ENCODE measurements at places on chromosomes 16 and 17.

GRCh38 chr17:77096570-77097214, 44.1 kb upstream of the SEC14L1 start:
- no peak for DNase-seq

GRCh38 chr17:5000237-5000639, 2.5 kb downstream of the KIF1C start:
- no peak for DNase-seq

GRCh38 chr16:24537474-24538337, 1.7 kb upstream of the RBBP6 start:
- no peak for DNase-seq

- DNase-seq: no peak
Measured at GRCh38 chr16:78763821-78764440, 664.5 kb downstream of the WWOX start.

DNA sequence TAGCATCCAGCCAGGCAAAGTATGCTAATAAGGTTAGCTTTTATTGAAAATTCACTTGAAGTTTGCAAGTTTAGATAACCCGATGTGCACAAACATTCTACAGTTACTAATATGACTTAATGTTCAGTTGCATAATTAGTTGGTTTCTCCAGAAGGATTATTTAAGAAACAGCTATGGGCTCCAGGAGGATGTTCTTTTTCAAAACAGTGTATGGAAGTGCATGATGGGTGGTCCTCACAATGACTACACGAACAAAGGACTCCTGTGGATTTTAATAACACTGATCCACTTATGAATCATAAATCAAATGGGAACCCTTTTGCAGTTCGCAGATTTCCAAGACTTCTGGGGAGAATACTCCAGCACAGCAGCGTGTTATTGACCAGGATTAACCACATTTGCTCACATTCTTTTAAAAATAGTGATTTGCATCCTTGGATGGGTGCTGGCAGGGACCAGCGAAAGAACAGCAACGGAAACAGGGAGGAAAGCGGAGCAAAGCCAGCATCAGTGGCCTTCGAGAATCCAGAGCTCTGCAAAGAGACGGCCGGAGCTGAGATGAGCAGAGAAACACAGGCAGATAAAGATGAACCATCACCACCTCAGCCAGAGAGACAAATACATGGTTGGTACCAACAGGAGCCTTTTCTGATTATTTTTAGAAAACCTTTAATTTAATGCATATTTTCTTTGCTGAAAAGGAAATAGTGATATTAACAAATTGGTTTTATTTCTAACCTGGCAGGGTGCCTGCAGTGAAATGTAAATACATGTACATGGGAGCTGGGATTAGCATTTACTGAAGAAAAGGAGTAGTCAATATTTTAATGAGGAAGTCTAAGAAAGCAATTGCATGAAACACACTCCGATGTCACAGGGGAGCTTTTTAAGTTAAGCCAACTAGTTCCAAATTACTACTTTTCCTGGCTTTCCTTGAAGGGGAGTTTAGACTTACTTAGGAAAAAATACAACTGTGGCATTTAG, 623.2 kb upstream of the ZFHX3 start:
- peak; percentile 50 for DNase-seq

DNA sequence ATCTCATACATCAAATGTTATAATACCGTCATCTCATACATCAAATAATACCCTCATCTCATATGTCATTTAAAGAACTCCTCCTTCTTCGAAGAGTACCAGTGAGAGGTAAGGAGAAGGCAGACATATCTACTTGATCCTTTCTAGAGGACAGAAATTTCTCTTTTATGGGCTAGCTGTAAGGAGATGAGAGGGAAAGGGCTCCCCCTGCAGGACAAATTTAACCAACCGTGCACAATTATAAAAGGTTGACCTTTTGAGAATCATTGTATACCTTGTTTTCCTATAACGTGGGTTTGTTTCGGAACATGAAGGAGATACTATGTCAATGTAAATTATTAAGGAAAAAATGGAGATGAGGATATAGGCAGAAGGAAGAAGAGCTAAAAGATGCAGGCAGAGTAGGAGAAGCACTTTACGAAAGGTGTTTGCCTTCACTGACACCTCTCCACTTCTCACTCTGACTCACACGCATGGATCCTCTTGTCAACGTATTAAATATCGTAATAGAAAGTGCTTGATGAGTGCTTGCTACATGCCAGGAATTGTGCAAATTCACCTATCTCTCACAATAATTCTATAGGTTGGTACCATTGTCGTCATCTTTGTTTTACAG, 465.9 kb upstream of the ERCC4 start:
- no peak for DNase-seq

DNA sequence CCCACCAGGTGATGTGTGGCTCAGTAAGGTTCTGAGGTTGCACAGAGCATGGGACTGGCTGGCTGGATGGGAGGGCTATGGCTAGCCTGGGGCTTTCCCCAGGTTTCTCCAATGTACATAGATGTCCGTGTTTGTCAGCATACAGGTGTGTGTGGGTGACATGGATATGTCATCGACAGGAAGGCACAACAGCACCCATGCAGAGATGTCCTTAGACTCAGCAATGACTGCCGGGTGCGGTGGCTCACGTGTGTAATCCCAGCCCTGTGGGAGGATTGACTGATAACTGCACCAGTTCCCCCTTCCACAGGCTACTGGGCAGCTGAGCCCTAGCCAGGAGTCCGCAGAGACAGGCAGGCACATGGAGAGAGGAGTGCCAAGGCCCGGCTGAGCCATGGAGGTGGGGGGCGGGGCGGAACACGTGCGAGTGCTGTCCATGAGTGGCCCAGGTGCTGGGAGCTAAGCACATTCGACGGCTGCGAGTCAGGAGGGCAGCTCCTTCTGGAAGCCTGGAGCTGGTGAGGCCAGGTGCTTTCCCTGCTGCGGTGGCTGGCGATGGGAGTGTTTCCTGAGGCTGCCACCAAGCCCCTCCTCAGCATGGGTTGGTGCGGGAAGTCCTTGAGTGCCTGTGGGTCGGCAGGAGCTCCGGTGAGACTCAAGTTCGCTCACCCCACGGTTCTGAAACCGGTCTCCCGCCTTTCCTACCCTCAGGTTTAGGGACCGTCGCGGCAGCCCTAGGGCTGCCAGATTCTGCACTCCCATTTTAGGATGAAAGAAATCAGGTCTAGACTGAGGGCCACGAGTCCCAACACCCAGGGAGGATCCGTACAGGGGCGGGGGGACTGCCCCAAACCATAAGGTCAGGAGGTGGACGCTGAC, 858 bp upstream of the ASPSCR1 start:
- peak; percentile 24 for DNase-seq

GRCh38 chr17:3843935-3844516, 2.0 kb downstream of the NCBP3 start:
- DNase-seq: no peak

DNA sequence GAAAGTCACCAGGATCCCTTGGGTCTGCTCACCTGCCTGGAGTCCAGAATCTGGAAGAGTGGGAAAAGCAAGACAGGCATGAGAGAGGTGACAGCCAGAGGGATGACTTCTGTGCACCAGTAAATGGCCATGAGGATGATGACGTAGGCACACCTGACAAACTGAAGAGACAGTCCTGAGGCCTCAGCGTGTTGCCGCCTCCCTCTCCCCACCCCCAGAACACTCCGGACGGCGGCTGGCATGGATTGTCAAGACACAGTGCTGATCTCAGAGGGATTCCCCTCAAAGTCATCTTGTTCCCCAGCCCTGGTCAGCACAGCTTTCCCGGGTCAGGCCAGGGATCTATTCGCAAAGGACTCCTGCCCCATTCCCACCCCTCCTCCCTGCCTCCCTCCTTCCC, 6.2 kb downstream of the SLC13A5 start:
- DNase-seq: no peak

DNA sequence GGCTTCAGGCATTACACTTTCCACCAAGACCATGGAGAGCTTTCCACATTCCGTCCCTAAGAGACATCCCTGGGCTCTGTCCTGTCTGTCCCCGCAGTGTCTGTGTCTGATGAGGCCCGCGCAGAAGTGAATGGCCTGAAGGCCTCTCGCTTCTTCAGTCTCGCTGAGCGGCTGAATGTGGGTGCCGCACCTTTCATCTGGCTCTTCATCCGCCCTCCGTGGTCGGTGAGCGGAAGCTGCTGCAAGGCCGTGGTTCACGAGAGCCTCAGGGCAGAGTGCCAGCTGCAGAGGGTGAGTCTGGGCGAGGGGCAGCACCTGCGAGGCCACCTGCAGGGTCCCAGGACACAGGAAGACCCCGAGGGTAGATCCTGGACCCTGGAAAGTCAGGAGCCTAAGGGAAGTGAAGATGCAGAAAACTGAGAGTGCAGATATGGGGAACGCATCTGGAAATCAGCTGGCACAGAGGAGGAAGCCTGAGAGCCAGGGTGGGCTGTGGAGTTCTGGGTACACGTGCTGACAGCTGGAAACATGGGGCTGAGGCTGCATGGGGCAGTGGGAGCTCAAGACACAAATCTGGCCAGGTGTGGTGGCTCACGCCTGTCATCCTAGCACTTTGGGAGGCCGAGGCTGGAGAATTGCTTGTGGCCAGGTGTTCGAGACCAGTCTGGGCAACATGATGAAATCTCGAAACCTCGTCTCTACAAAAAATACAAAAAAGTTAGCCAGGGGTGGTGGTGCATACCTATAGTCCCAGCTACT, 8.0 kb downstream of the CCNF start:
- DNase-seq: no peak

DNA sequence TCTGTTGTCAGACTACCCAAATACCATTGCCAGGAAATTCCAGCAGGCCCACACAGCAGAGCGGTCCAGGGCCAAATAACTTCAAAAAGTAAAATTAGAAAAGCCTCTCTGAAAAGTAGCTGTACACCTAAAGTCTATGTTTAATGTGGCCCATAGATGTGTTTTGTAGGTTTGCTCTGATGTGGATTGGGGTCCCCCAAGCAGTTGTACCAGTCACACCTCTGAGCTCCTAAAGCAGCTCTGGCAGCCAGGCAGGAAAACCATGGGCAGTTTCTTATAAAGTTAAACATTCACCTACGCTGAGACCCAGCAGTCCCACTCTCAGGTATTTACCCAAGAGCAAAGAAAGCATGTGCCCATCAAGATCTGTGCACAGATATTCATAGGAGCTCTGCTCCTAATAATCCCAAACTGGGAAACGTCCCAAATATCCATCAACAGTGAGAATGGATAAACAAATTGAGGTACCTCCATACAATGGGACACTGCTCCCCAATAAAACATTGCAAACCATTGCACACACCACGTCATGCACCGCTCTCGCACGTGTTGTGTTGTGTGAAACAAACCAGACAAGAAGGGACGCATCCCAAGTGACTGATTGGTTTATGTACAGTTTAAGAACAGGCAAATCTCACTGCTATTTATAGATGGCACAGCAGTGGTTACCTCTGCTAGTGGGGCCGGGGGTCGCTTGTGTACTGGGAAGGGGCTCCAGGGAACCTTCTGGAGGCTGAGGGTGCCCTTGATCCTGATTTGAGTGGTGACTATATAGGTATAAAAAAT, 15.8 kb upstream of the PRM1 start:
- DNase-seq: no peak

- no peak for DNase-seq
Measured at GRCh38 chr16:20610892-20611349, 34.8 kb upstream of the ACSM2B start.

DNA sequence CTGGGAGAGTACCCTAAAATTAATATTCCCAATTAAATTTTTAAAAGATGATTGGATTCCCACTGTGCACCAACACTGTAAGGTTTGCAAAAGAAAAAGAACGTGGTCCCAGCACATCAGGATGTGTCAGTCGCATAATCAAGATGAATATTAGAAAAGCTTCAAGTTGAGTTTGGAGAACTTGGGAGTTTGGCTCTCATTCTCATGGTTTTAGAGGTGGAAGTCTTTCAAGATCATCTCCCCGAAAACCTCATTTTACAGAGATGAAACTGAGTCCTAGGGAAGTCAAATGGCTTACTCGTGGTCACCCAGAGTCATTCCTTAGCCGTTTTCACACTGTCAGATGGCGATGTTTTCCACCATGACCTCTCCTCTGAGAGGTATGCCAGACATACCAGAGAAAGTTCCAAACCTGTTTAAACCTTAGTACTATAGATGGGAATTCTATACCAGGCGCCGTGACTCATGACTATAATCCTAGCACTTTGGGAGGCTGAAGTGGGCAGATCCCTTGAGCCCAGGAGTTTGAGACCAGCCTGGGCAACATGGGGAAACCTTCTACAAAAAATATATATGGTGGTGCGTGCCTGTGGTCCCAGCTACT, 1.2 kb downstream of the SEC14L1 start:
- no peak for DNase-seq

- no peak for DNase-seq
Measured at GRCh38 chr17:42405963-42406495, 17.0 kb downstream of the CAVIN1 start.

GRCh38 chr17:74089869-74090464, 113.5 kb upstream of the RPL38 start:
- no peak for DNase-seq

DNA sequence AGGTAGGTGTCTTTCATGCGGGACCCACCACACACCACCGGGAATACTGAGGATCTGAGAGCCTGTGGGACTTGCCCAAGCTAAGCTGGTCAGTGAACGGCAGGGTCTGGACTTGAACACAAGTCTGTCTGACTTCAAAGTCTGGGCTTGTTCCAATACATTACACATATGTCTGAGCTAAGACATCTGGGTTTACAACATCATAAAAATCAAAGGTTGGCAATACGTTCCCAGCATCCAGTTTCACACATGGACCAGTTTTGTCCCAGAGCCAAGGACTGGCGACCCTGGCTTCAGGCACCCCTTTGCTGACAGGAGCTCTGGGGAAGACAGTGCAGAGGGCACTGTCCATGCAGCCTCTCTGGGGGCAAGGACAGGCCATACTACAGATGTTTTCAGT, 27.9 kb upstream of the AXIN2 start:
- no peak for DNase-seq

DNA sequence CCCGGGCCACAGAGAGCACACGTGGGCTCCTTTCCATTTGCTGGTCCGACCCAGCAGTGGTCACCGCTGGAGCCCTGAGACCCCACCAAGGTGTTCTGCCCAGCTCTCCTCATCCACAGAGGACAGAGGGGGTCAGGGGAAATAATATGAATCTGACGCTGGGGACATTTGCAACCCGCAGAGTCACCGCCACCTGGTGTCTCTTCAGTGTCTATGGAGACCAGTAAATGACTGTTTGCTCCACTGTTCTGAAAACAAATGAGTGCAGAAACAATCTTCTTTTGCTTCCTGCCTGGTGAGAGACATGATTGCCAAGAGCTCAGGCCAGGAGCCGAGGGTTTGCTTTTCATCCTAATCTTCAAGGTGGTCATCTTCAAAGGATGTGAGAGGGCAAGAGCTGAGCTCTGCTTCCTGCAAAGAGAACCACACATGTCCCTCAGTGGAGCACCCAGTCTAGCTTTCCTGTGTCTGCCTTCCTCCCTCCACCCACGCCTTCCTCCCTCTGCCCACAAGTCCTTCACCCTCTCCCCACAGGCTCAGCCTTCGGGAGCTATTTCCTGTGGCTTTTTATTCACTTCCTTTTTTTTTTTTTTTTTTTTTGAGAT, 14.7 kb upstream of the KLHDC4 start:
- peak; percentile 33 for DNase-seq

- no peak for DNase-seq
Measured at GRCh38 chr17:82097919-82098168, 192 bp downstream of the FASN start.

DNA sequence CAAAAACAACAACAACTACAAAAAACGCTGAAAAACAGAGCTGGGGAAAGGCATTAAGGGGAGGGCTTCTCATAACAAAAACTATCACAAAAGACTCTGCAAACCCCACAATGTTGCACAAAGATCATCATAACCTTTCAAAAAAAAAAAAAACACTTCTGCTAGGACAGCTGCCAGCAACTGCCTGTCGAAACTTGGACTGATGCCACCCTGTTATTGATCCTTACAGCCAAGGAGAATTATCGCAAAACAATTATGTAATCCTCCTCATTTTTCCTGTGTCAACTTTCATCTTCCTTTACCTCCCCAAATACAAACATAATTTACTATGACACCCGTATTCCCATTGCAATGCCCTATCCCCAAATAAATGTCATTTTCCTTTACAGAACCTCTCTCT, 9.3 kb downstream of the CCDC40 start:
- DNase-seq: no peak

Data from NCI-H1417 treated with DMSO at 0.1 percent for 48 hours (cell line).